ENCODE measurements at places on chromosomes 3 and 15.

DNA sequence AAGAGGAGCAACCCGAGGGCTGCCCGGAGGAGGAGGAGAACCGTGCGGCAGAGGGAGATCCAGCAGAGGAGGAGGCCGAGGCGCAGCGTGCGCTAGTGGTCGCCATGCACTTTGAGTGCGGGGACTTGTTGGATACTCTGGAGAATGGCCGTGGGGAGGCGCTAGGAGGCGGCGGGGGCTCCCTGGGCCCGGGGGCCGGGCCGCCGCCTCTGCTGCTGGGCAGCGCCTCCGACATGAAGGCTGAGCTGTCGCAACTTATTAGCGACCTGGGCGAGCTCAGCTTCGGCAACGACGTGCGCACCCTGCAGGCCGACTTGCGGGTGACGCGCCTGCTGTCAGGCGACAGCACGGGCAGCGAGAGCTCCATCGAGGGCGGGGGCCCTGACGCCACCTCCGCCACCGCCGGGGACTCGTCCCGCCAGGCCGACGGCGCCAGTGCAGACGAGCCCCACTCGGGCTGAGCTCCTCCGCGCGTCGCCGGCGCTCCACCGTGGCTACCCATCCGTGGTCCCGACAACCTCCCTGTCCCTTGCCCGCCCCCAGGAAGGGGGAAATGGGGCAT is 2.0 kb downstream of the FAM43A start:
- peak overlapping the region; percentile 64 for H3K27ac ChIP-seq
- peaks cover 2% of the 10 kb centered on the region for H3K36me3 ChIP-seq
- H3K4me1 ChIP-seq, result peaks cover 70% of the 10 kb centered on the region
- peak overlapping the region; percentile 97 for H3K4me3 ChIP-seq
- DNase-seq, result peak; percentile 87
- peaks cover 46% of the 10 kb centered on the region for H3K27me3 ChIP-seq

DNA sequence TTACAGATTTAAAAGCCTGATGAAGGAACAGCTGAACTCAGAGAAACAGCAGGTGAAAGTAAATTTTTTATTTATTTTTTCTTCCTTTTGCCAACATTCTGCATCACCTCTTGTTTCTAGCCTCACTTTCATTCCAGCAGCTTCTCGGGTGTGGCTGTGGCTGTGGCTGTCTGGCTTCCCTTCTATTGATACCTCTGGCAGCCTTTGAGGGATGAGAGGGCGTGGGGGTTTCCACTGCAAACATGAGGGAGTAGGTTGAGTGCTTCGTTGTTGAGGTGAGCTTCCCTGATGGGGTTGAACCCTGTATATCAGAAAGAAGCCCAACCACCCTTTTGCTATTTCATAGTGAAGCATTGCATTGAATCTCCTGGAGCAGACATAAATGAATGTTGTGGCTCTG is 6.2 kb upstream of the TMC3 start:
- H3K4me1 ChIP-seq, result no peaks in the 10 kb centered on the region
- DNase-seq, result no peak
- no peak overlapping the region for H3K4me3 ChIP-seq
- H3K36me3 ChIP-seq, result peaks cover 1% of the 10 kb centered on the region
- no peak overlapping the region for H3K27ac ChIP-seq

GRCh38 chr3:45988362-45988761 is 7.3 kb downstream of the FYCO1 start:
- H3K27ac ChIP-seq, result peak overlapping the region; percentile 72
- peak overlapping the region; percentile 64 for H3K4me3 ChIP-seq
- no peak for DNase-seq
- H3K27me3 ChIP-seq, result no peaks in the 10 kb centered on the region
- H3K36me3 ChIP-seq, result peaks cover 4% of the 10 kb centered on the region

- H3K27me3 ChIP-seq, result peaks cover 32% of the 10 kb centered on the region
- peak overlapping the region; percentile 47 for H3K4me3 ChIP-seq
- peaks cover 7% of the 10 kb centered on the region for H3K4me1 ChIP-seq
- H3K27ac ChIP-seq, result peak overlapping the region; percentile 48
- no peak for DNase-seq
Observed at GRCh38 chr3:190101320-190102011, 19.2 kb downstream of the P3H2 start.

GRCh38 chr15:39785139-39785538 is 2.5 kb upstream of the FSIP1 start:
- peak overlapping the region; percentile 20 for H3K27ac ChIP-seq
- H3K4me3 ChIP-seq, result peak overlapping the region; percentile 53
- H3K27me3 ChIP-seq, result no peaks in the 10 kb centered on the region
- H3K36me3 ChIP-seq, result peaks cover 1% of the 10 kb centered on the region
- no peak for DNase-seq

GRCh38 chr3:174540116-174540908 is 318.8 kb upstream of the NAALADL2 start:
- H3K36me3 ChIP-seq, result no peaks in the 10 kb centered on the region
- H3K4me1 ChIP-seq, result no peaks in the 10 kb centered on the region
- H3K4me3 ChIP-seq, result no peak overlapping the region
- no peak for DNase-seq
- no peaks in the 10 kb centered on the region for H3K27me3 ChIP-seq

- peaks cover 56% of the 10 kb centered on the region for H3K27me3 ChIP-seq
- H3K36me3 ChIP-seq, result no peaks in the 10 kb centered on the region
- H3K4me1 ChIP-seq, result peaks cover 25% of the 10 kb centered on the region
- DNase-seq, result no peak
Observed at GRCh38 chr3:131729643-131730017, 226.9 kb upstream of the MRPL3 start.

GRCh38 chr15:80170596-80170995 is 17.8 kb downstream of the FAH start:
- no peak overlapping the region for H3K27ac ChIP-seq
- no peak for DNase-seq
- H3K4me1 ChIP-seq, result no peaks in the 10 kb centered on the region
- H3K36me3 ChIP-seq, result peaks cover 15% of the 10 kb centered on the region

GRCh38 chr3:156668073-156668763 is 6.2 kb upstream of the TIPARP start:
- no peak overlapping the region for H3K27ac ChIP-seq
- H3K4me1 ChIP-seq, result peaks cover 37% of the 10 kb centered on the region
- H3K27me3 ChIP-seq, result peaks cover 9% of the 10 kb centered on the region
- no peak for DNase-seq

DNA sequence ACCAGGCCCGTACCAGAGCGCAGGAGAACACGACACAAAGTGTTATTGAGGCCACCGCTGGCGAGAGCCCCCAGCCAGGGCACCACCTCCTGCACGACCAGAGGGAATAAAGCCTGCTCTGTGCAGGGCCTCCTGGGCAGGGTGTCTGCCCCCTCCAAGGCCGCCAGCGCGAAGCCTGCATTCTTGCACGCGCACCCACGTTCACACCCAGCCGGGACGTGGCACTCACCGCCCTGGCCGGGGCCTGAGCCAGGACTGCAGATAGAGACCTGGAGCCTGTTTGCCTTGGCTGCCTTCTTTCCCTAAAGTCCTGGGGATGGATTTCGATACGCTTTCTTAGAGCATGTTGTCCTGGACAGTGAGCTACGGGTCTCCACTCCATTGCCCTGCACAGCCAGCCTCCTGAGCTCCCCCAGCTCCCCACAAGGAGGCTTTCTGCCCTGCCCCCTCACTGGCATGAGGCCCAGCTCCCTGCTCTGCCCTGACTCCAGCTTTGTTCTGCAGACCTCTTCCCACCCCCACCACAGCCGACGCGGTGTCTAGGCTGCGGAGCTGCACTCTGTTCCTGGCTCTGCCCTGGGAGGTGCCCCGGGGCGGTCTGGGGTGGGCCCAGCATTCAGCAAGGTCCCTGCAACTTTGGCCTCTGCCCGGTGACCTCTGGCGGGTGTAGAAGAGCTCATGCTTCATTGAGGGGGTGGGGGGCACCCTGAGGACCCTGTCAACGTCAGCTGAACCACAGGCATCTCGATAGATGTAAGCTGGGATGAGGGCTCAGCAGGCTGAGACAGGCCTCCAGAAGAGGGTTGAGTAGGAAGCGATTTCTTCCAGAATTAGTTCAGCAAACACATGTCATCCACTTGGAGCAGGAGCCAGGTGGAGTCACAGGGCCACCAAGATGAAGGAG is 145.0 kb downstream of the LRRK1 start:
- H3K27me3 ChIP-seq, result no peaks in the 10 kb centered on the region
- no peak for DNase-seq
- no peaks in the 10 kb centered on the region for H3K36me3 ChIP-seq
- no peak overlapping the region for H3K4me3 ChIP-seq
- no peak overlapping the region for H3K27ac ChIP-seq
- H3K4me1 ChIP-seq, result no peaks in the 10 kb centered on the region

GRCh38 chr3:130117933-130118332 is 36.3 kb downstream of the ALG1L2 start:
- no peaks in the 10 kb centered on the region for H3K36me3 ChIP-seq
- H3K27me3 ChIP-seq, result no peaks in the 10 kb centered on the region
- no peak overlapping the region for H3K27ac ChIP-seq
- DNase-seq, result no peak

DNA sequence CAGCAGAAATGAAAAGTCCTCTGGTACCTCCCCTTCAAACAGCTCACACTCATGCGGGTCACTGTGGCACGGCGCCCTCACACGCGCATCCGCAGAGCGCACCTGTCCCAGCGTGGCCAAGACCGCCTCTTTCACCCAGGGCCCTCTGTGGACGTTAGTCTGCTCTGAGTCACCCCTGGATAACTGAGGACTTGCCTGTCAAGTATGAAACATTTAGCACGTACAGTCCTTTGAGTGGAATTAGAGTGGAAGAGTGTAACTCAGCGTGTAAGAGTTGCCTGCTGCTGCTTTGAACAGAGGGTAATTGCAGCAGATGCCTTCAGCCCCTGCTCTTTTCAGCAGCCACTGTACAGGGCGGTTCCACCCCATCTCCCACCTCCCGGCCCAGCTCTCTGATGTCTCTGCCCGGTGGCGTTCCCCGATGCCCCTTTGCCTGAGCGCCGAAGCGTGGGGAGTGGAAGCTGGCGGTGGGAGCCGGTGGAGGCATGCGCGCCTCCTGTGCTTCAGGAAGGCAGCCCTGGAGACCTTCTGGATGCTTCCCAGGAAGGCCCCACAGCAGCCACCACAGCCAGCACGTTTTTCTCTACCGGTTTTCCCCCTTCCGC is 23.0 kb downstream of the CPN2 start:
- H3K27ac ChIP-seq, result no peak overlapping the region
- H3K27me3 ChIP-seq, result peaks cover 12% of the 10 kb centered on the region
- H3K36me3 ChIP-seq, result no peaks in the 10 kb centered on the region
- peaks cover 2% of the 10 kb centered on the region for H3K4me1 ChIP-seq
- DNase-seq, result peak; percentile 40
- no peak overlapping the region for H3K4me3 ChIP-seq

DNA sequence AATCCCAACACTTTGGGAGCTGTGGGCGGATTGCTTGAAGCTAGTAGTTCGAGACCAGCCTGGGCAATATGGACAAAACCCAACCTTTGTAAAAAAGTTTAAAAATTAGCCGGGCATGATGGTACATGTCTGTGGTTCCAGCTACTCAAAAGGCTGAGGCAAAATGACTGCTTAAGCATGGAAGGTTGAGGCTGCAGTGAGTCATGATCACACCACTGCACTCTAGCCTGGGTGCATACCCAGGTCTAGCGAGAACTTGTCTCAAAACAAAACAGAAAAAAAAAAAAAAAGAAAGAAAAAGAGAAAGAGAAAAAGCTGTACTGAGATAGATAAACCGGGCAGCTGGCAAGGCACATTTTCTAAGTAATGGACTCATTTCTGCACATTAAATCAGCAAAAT is 10.6 kb downstream of the ARPP19 start:
- no peaks in the 10 kb centered on the region for H3K27me3 ChIP-seq
- peak overlapping the region; percentile 89 for H3K4me3 ChIP-seq
- peak; percentile 83 for DNase-seq
- H3K4me1 ChIP-seq, result peaks cover 76% of the 10 kb centered on the region
- H3K27ac ChIP-seq, result peak overlapping the region; percentile 98
- peaks cover 34% of the 10 kb centered on the region for H3K36me3 ChIP-seq

- no peak overlapping the region for H3K4me3 ChIP-seq
- no peak for DNase-seq
- no peaks in the 10 kb centered on the region for H3K4me1 ChIP-seq
- H3K27me3 ChIP-seq, result peaks cover 14% of the 10 kb centered on the region
Observed at GRCh38 chr3:156304406-156304805, 184.0 kb downstream of the KCNAB1 start.

DNA sequence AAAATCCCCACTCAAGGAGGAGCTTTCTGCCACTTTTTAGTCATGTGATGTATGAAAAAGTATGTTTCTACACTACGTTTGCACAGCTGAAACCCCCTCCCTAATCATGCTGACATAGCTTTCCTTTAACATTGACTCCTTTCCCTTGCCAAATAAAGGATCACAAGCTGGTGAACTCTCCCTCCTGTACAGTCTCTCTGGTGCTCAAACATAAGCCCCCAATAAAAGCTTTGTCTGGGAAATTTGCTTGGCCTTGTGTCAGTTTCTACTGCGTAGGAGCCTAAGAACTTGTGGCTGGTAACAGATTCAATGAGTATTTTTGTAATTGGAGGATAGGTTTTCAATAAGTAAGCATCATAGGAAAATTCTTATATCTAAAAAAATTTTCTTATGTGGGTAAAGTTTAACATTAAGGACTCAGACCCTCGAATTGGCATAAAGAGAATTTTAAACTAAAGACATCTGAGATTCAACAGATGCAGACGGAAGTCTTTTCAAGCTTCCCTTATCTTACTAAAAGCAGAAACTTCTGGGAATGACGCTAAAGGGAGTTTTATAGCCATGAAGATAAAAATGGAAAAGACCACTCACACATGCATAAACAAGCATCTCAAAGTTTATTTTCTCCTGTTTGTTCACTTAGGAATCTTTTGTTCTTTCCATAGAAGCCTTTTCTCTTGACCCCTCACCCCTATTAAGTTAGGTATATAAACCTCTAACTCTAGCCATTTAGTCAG is 44.1 kb upstream of the P2RY1 start:
- DNase-seq, result no peak
- H3K27ac ChIP-seq, result no peak overlapping the region
- H3K4me1 ChIP-seq, result no peaks in the 10 kb centered on the region
- no peak overlapping the region for H3K4me3 ChIP-seq
- no peaks in the 10 kb centered on the region for H3K36me3 ChIP-seq
- no peaks in the 10 kb centered on the region for H3K27me3 ChIP-seq

DNA sequence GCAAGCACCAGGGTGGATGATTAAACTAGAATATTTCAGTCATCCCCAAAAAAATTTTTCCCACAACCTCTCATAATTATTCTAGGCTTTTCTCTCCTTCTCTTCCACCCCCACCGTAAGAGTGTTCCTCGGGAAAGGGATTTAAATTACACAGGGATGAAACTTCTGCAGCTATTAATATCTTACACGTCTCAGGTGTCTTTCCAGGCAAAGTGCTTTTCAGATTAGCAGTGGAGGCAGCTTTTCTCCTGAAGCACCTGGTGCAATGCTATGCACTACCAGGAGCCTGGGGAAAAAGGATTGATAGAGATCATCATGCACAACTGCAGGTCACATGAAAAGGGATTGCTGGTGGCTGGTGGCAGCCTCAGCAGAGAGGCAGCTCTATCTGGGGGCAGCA is 250.4 kb downstream of the NTRK3 start:
- no peaks in the 10 kb centered on the region for H3K36me3 ChIP-seq
- no peaks in the 10 kb centered on the region for H3K27me3 ChIP-seq
- no peaks in the 10 kb centered on the region for H3K4me1 ChIP-seq
- H3K27ac ChIP-seq, result no peak overlapping the region
- H3K4me3 ChIP-seq, result no peak overlapping the region
- DNase-seq, result no peak

DNA sequence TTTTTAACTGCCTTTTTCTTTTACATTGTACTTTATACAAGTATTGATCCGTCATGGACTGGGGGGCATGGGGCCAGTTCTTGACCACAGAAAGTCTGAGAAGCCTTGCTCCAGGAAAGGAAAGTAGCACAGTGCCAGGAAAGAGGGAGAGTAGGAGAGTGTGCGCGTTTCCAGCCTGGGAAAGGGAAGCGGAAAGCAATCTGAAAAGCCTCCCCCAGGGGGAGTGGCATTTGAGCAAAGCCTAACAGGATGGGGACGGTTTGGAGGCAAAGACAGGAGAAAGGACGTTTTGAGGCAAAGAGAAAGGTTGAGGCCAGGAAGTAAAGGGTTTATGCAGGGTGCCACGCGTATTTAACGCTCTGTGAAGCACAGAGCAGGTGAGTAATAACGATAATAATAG is 116.9 kb downstream of the RORA start:
- peak overlapping the region; percentile 50 for H3K27ac ChIP-seq
- H3K36me3 ChIP-seq, result no peaks in the 10 kb centered on the region
- no peak for DNase-seq
- H3K4me1 ChIP-seq, result no peaks in the 10 kb centered on the region

Data from activated T-cell treated with anti-CD3 and anti-CD28 coated beads, Interleukin-2, amount 50 U/mL, for 72 hours (primary cell).